Femur (tissue), 1 donor: ENCODE measurements at places on chromosomes 16 and 17.

GRCh38 chr17:75238684-75239191 lies 22.7 kb downstream of the GGA3 start:
- DNase-seq, result peak; percentile 47

GRCh38 chr16:72199761-72200337 lies 27.9 kb upstream of the PMFBP1 start:
- DNase-seq, result no peak

DNA sequence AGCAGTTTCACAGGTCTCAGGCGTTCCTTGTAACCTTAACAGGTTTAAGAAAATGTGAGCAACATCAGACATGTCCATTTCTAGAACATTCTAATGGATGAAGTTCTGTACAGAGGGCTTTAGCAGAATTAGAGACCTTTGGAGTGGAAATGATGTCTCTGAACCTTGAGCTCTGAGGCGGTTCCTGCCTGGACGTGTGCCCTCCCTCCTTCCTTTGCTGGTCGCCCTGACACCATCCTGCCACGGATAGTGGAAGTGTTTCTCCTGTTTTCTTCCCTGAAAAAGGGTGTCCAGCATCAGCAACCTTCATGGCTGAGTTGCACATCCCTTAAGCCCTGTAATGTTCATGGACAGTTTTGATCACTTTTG lies 11.1 kb downstream of the SPATA33 start:
- DNase-seq, result no peak

GRCh38 chr16:84124257-84125073 lies 7.7 kb upstream of the MBTPS1 start:
- no peak for DNase-seq

DNA sequence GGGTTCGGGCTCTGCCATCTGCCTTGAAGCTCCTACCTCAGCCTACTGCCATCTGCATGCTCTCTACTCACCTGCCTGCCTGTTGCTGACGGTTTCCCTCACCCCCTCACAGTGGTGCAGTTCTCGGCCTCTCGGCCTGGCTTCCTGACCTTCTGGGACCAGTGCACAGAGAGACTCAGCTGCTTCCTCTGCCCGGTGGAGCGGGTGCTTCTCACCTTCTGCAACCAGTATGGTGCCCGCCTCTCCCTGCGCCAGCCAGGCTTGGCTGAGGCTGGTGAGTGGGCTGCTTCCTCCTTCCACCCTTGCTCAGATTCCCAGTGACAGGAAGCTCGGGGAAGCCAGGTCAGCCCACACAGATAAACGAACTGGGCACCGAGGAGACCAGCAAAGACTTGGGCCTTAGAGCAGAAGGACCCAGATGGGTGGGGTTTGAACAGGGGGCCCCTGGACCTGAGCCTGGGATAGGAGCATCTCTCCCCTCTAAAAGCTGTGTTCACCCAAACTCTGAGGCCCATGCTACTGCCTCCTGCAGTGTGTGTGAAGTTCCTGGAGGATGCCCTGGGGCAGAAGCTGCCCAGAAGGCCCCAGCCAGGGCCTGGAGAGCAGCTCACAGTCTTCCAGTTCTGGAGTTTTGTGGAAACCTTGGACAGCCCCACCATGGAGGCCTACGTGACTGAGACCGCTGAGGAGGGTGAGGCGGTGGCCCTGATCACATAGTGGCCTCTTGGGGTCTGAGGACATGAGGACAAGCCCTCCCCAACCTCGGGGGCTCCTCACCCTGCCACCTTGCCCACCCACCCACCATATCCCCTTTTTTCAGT lies 16.4 kb downstream of the RIPOR1 start:
- DNase-seq, result no peak

DNA sequence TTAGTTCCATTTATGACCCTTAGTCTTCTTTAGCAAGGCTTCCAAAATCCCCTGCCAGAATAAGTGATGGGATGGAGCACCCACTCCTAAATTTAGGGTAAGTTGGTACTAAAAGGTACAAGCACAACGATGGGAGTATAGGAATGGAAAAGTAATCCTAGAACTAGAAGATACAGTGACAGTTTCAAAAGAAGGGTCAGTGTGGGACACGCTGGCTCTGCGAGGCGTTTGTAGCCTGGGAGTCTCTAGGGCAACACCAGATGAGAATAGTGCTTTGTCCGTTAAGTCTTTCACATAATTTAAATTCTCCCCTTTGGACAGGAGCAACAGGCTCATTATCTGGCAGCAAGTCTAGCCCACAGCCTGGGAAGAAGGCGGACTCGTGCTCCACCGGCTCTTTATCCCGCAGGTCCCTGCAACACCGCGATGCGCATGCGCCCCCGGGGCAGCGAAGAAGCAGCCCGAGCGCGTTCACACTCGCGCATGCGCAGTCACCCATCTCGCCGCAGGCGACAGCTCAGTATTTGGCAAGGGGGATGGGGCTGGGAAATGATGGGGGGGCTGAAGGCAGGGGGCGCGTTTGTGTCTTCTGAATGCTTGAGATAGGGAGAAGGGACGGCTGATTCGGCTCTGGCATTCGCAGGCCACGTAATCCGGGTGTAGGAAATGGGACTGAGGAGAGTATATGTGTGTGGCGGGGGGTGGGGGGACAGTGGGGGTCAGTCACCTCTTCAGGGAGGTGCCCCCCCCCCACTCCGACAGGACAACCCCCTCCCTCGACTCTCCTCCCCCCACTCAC lies 564 bp downstream of the SPOP start:
- peak; percentile 97 for DNase-seq
